Hepatocyte (in vitro differentiated cells): ENCODE measurements at places on chromosomes 2 and 18.
A peak's percentile ranks its signal among the peaks of the same experiment; 100 is the strongest.

GRCh38 chr2:105886029-105886454 lies 141.3 kb downstream of the NCK2 start:
- no peak for DNase-seq

DNA sequence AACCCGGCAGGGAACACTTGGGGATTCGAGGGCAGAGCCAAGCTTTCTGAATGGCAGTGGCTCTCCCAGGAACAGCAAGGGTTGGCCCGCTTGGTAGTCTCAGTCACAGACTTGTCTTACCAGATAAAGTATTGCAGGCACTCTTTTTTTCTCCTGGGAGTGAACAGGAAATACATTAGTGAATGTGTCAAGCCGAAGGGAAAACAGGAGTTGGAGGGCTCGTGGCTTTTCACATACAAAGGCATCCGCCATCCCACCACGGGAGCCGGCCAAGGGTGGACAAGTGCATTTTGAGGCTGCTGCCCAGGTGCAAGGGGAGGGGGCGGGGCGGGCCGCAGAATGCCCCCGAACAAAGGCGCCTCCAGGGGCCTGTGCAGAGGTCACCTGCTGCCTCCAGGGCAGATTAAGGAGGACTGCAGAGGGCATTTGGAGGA lies 163.3 kb upstream of the SIX3 start:
- DNase-seq = no peak

- no peak for DNase-seq
These were observed 16.3 kb downstream of the ANKRD44 start for GRCh38 chr2:197294260-197294659.

DNA sequence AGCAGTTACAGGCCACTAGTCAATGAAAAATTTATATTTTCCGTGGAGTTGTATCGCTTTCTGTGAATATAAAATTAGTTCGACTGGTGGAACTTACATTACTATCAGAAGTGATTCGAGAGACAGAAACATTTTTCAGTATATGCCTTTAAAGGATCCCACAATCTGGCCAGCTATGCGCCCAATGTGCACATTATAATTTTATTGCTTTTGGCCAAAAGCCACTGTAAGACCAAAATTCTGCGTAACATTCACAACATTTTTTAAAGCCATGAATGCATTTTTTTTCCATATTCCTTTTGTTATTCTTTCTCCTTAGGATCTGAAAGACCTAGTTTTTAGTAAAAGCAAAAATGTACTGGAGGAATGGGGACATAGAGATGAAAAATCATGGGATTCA lies 131.0 kb upstream of the CHAC2 start:
- no peak for DNase-seq

- no peak for DNase-seq
These were observed 390.7 kb downstream of the LRATD1 start for GRCh38 chr2:15023221-15023620.

DNA sequence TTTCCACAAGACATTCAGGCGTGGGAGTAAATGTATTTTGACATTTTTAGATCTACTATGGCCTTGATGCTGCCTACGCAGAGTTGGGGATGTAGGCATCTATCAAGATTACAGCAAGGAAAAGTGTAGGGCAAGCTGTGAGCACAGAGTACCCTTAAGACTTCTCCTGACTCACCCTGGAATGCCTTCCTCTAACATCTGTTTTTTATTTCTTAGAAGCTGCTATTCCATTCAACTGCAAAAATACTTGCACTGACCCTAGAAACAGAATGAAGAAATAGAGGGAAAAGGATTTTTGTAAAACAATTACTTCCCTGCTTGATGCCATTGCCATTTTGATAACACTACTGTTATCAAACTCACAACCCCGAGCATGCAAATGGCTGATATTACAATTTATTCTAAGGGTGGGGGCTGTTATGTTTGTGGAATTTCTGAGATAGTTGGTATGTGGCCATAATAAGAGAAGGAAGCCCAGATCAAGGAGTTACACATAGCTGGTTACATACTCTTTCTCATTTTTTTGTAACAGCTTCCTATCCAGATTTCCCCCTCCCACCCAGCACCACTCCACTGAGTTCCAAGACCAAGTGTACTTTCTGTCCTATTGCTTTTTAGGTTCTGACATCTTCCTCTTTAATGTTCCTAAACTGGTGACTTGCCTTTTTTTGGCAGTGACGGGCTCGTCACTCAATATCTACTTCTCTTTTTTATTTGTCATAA lies 6.0 kb upstream of the ROCK1 start:
- peak; percentile 31 for DNase-seq

GRCh38 chr18:5625076-5625475 lies 81.3 kb upstream of the EPB41L3 start:
- no peak for DNase-seq

DNA sequence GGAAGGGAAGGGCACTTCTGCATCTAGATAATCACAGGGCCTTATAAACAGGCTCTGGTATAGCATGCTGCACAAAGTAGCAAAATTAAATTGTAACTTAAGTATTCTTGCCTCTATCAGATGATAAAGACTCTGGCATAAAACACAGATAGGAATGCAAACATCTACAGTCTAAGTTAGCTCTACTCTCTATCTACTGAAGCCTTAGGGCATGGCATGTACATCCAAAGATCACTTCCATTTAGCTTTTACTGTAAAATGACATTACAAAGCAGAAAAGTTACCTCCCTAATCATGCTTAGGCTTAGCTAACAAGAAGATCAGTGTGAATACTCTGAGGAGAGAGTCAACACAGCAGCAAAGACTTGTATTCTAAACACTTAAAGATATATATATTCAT lies 90.7 kb downstream of the NOL10 start:
- DNase-seq = no peak

DNA sequence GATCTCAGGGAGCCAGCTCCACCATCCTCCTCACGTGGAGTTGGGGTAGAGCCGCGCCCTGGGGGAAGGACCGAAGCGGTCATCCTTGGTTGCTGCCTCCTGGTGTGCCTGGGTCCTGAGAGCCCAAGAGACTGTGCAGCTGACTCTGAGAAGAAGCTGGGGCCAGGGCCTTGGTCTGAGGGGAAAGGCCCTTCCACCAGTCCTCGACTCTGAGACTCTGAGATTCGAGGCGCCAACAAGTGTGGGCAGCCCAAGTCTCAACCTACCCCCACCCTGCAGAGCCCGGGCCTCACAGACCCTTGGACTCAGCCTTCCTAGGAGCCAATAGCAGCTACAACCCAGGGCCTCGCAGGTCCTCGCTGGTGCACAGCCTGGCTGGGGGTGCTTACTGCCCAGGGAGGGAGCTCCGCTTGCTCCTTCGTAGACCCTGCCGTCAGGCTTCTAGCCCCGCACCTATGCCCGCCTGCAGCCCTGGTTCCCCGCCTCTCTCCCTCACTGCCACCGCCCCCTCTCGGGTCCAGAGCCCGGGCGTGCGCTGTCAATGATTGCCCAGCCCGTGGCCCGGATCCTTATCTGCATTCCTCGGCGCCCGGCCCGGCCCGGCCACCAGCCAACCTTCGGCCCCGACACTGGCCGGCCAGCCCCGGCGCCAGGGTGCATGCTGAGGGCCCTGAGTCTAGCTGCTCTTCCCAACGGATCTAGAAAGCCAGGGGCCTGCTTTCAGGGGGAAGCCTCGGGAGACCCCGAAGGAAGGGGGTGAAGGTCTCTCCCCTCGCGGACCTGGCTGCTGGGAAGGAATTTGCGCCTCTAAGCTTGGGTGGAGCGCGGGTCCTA lies 2.0 kb downstream of the IHH start:
- peak; percentile 88 for DNase-seq

DNA sequence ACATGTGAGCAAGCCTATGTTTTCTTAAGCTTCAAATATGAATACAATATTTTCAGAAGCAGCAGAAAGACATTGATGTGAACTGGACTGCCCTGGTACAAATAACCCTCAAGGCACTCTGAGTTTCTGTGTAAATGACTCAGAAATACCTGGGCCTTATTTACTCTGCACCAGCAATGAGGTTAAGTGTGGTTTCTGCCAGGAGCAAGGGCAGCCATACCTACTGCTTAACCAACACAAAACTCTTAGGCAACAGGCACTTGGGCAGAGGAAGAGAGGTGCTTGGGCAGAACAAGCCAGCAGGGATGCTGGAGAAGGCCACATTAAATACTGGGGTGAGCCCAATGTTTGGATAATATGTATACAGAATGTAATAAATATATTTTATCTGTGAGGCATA lies 29.4 kb upstream of the ARL5A start:
- DNase-seq = no peak

GRCh38 chr2:124347209-124347608 lies 322.1 kb downstream of the CNTNAP5 start:
- no peak for DNase-seq

GRCh38 chr18:32310774-32311173 lies 120.9 kb downstream of the MEP1B start:
- DNase-seq = no peak

- DNase-seq = no peak
These were observed 128.0 kb downstream of the INSIG2 start for GRCh38 chr2:118216224-118216623.

GRCh38 chr2:39216346-39217191 lies 27.2 kb downstream of the CDKL4 start:
- peak; percentile 23 for DNase-seq

DNA sequence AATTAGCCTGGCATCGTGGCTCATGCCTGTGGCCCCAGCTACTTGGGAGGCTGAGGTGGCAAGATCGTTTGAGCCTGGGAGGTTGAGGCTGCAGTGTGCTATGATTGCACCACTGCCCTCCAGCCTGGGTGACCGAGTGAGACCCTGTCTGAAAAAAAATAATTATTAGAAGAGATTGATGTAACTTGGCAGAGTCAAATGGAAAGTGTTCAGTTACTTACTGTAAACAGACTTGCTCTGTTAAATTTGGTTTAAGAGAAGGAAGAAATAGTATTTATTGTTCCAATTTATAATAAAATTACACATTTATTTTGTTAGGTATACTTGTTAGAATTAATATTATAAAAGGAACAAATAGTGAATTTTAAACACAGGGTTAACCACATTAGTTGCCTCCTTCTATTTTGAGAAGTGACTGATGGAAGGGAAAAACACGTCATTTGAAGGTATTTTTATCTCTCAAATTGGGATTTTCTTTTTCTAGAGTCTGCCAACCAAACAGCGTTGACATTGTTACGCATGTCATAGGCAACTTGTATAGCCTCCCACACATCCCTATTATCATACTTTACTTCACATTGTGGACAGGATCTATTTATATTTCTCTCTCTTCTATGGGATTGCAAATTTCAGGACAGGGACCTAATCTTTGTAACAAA lies 118.8 kb upstream of the B3GNT2 start:
- no peak for DNase-seq

DNA sequence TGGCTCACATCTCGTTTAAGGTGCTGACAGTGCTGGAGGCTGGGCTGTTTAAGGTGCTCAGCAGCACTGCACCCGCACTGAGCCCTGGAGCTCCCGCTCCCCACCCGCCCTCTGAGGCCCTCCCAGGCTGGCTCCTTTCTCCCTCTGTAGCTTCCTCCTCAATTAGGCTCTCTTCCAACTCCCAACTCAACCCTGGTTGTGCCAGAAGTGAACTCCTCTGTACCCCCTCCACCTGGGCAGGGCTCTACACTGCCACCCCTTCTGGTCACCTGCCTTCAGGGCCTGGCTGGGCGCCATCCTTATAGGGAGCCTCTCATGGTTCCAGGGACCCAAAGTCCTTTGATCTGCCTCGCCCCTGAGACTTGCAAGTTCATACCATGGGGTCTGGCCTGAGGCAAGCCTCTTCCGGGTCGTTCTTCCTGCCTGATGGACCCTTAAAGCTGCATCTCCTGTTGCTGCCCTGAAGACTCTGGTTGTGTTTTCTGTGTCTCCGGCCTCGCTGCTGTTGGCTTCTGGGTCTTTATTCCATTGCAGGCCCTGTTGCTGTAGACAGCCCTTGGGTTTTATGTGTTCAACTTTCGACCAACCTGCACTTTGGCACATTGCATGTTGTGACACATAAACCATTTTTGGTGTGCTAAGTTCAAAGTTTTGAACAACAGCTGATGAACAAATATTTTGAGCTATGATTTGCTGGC lies 199.6 kb downstream of the LDLRAD4 start:
- DNase-seq = no peak

DNA sequence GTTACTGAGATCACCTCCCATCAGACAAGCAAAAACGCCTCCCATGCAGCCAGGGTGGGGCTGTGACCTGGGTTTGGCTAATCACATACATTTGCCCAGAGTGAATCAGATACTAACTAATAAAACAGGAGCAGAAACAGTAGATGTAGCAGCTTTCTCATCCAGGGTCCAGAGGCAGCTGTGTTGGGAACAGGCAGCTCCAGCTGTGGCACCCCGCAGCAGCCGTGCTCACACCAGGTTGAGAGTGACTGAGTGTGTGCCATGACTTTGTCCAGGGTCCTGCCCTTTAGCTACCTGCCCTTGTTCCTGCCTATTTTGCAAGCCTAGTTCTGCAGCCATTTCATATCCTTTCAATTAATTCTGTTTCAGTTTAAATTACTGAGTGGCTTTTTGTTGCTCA lies 20.5 kb downstream of the DDX18 start:
- no peak for DNase-seq

GRCh38 chr2:56892382-56892781 lies 708.6 kb downstream of the CCDC85A start:
- no peak for DNase-seq

DNA sequence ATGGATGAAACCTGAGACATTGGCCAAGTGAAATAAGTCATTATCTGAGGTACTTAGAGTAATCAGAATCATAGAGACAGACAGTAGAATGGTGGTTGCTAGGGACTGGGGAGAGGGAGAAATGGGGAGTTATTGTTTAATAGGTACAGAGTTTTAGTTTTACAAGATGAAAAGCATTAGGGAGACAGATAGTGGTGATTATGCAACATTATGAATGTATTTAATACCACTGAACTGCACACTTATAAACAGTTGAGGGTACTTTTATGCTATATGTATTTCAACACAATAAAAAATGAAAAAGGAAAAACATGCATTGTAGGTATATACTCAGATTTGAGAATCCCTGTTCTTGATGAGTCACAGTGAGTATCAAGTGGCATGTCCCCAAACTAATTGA lies 59.7 kb downstream of the EPC2 start:
- DNase-seq = no peak

- no peak for DNase-seq
These were observed 22.9 kb downstream of the ZNF532 start for GRCh38 chr18:58887613-58887963.

GRCh38 chr2:235504441-235505180 lies 10.8 kb downstream of the AGAP1 start:
- no peak for DNase-seq

DNA sequence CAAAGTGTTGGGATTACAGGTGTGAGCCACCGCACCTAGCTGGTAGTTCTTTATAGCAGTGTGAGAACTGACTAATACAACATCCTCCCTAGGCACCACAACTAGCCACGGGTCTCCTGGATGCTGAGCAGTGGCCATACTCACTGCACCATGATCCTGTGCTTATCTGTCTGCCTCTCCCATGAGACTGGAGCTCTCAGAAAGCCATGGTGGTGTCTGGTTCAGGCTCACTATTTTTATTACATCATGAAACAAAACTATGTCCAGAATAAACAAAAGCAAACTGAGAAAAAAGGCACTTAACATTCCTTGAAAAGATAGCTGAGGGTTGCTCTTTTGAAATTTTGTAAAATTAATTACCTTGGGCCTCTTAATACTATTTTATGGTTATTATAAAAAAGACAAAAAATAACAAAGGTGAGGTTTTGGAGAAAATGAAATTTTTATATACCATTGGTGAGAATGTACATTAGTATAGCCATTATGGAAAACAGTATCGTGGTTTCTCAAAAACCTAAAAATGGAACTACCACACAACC lies 90.7 kb upstream of the TFCP2L1 start:
- DNase-seq = no peak

- DNase-seq = no peak
These were observed 25.1 kb upstream of the SOS1 start for GRCh38 chr2:39145906-39146421.

- no peak for DNase-seq
These were observed 7.7 kb upstream of the DSC1 start for GRCh38 chr18:31170335-31170734.
